Aortic smooth muscle cell (primary cell): ENCODE measurements at places on chromosomes 13 and 19. TPM values are rescaled to one million over a fixed set of nuclear protein-coding genes. Genes with fewer than 3 reads are reported as not detected.

The REEP6 gene
- total RNA-seq: 0.92 and 1.8 TPM in 2 replicates

The KISS1R gene
- not detected in 2 replicates for total RNA-seq

The AMH gene
- total RNA-seq: 0.92 and 0.93 TPM in 2 replicates

The TYROBP gene
- total RNA-seq: not detected in 2 replicates

The TSHZ3 gene
- 3.3 and 4.2 TPM in 2 replicates for total RNA-seq

The KLK8 gene
- total RNA-seq: not detected in 2 replicates

The MIA gene
- 0.66 TPM in 1 of 2 replicates, not detected in the other for total RNA-seq

The FXYD5 gene
- 35.1 and 39.1 TPM in 2 replicates for total RNA-seq
